ENCODE measurements at places on chromosomes 11 and 22. TPM values are rescaled to one million over a fixed set of nuclear protein-coding genes. Genes with fewer than 3 reads are reported as not detected.

FIBIN gene
- total RNA-seq: 4.4 TPM

C11orf87 gene
- total RNA-seq: 38.8 TPM

DGKZ gene
- total RNA-seq: 33.7 TPM

TP53I11 gene
- 32.9 TPM for total RNA-seq

USP35 gene
- 10.6 TPM for total RNA-seq

SLC17A6 gene
- total RNA-seq: 6.1 TPM

MMP7 gene
- 0.25 TPM for total RNA-seq

ZNRF3 gene
- total RNA-seq: 7.6 TPM

PRODH gene
- total RNA-seq: 0.74 TPM

TTLL1 gene
- 44.5 TPM for total RNA-seq

OTOG gene
- total RNA-seq: under 0.01 TPM

MMP13 gene
- total RNA-seq: 0.25 TPM

OR52A1 gene
- not detected for total RNA-seq

GUCY1A2 gene
- 109 TPM for total RNA-seq

EMID1 gene
- total RNA-seq: 37.9 TPM

All from temporal lobe (tissue), 4 donors.